ENCODE measurements at places on chromosomes 16 and 17.

DNA sequence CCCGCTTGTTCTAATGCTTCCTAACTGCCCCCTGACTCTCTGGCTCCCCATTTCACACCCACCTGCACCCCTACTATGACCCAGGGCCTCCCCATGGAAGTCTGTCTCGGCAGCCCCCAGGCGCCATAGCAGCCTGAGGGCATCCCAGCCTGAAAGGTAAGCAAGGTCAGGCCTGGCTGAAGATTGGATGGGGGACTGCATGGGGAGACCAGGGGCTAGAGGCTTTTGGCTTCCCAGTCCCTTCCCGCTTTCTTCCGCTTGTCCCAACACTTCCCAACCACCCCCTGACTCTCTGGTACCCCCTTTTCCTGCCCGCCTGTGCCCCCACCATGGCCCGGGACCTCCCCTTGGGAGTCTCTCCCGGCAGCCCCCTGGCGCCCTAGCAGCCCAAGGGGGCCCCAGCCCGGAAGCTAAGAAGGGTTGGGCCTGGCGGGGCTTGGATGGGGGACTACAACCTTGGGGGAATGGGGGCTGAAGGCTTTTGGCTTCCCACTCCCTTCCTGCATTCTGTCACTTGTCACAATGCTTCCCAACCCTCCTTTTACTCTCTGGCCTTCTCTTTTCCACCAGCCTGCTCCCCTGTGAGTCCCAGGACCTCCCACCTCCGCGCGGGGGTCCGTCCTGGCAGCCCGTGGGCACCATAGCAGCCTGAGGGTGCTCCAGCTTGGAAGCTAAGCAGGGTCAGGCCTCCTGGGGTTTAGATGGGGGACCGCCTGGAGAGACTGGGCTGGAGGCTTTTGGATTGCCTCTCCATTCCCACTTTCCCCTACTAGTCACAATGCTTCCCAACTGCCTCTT lies 2288.4 kb downstream of the TP53TG3F start:
- no peak for DNase-seq

DNA sequence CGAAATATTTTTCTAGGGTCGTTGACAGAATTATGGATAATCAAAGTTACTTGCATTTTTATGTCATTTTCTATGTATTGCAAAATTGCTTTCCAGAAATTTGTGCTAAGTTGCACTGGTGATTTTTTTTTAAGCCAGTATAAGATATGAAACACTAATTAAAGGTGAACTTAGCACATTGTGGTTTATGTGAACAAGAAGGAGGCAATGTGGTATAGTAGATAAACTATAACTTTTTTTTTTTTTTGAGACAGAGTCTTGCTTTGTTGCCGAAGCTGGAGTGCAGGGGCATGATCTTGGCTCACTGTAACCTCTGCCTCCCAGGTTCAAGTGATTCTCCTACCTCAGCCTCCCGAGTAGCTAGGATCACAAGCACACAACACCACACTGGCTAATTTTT lies 13.2 kb downstream of the DGKE start:
- DNase-seq = no peak

DNA sequence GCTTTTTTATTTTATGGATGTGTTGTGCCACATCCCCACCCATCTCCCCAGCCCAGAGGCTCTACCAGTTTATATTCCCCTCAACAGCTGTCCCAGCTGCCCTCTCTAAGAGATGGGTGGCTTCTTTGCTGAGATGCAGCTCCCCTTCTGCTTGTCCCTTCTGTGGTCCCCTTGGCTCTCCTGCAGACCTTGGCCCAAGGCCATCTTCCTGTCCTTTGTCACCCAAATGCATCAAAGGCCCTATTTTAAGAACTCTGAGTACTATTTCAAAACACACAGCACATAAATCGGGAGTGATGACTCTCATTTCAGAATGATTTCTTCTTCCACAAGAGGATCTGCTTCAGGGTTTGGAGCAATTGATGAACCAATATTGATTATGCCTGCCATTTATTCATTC lies 85.3 kb downstream of the SPACA3 start:
- no peak for DNase-seq

- DNase-seq = peak; percentile 75
Observed at GRCh38 chr17:4579678-4580077, 4.7 kb upstream of the SMTNL2 start.

DNA sequence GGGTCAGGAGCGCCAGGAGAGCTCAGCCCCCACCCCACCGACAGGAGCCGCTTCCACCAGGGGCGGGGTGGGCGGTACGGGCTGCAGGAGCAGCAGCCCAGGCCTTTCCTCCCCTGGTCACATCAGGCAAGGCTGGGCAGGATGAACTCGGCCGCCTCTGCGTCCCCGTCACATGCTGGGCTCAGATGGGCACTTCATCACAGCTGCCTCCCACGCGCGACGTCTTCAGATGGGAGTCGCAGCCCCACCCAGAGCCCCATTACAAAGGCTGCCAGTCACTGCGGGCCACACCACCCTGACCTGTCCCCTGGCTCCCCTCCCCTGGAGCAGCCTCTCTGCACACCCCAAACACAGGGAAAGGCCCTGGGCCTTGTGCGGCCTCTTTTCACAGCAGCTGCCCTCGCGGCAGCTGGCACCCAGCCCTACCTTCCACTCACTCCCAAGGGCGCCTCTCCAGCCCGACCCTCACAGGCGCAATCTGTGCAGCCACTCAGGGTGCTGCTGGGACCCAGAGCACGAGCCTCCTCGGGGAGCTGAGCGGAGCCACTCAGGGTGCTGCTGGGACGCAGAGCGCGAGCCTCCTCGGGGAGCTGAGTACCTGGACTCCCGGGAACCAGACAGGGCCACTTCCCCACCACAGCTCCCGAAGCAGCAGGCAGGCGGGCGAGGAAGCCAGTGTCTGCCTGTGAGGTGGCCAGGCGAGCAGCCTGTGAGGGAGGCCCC lies 4.7 kb downstream of the ZNF598 start:
- DNase-seq = no peak

DNA sequence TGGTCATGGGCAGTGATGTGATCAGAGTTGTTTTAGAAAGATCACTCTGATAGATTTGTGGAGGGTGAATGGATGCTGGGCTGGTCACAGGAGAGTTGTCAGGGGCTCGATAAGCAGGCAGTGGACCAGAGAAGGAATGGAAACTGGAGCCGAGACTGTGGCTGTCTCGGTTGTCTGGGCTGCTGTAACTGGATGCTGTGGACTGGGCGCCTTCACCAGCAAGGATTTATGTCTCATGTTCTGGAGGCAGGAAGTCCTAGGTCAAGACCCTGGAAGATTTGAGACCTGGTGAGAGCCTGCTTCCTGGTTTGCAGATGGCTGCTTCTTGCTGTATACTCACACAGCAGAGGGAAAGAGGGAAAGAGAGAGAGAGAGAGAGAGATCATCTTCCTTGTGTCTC lies 203.6 kb downstream of the HS3ST4 start:
- DNase-seq = no peak

DNA sequence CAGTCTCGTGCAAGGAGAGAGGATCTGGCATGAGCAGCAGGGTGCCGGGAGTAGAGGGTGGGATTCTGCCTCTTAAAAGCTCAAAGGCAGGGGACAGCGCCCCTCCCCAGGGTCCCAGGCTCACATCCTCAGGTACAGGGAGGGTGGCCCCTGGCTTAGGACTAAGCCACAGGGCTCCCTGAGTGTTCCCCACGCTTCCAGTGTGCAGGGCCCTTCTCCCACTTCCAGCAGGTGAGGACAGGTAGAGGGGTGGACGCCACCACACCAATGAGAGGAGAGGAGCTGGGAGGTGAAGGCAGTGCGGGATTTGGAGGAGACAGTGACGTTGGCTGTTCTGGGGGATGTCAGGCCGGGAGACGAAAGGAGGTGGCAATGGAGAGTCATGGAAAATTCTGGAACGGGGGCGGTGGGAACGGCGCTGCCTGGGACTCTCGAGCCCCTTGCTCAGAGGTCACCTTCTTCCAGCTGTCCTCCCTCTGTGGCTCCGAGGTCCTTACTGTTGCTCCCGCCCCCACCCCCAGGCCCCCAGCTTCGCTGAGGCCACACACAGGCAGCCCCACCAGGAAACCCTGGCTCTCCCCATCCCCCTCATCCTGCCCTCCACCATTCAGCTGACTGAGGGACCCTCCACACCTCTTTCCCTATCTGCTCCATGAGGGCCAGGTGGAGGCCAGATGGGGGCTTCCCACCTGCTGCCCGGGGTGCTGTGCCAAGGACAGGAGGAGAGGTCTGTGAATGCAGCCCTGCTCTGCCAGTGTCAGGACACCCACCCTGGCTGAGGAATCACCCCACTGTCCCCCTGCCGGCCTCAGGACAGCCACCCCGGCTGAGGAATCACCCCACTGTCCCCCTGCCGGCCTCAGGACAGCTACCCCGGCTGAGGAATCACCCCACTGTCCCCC lies 57.7 kb upstream of the ACSF3 start:
- no peak for DNase-seq

DNA sequence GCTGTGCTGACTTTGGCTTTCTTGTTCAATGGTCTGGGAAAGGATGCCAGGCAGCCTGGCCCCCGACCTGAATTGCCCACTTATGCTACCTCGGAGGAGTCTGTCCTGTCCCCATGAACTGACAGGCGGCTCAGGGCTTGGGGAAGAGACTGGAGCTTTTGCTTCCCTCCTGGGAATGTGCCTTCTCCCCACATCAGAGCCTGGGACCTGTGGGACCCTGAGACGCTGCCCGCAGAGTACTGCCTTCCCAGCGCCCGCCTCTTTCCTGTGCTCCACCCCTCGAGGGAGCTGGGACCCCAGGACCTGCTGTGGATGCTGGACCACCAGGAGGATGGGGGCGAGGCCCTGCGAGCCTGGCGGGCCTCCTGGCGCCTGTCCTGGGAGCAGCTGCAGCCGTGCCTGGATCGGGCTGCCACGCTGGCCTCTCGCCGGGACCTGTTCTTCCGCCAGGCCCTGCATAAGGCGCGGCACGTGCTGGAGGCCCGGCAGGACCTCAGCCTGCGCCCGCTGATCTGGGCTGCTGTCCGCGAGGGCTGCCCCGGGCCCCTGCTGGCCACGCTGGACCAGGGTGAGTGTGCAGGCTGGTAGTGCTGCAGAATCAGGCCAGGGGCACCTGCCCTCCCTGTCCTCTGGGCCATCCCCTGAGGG lies 18.5 kb downstream of the FCSK start:
- DNase-seq = no peak

GRCh38 chr17:62121025-62121730 lies 56.1 kb upstream of the MED13 start:
- DNase-seq = no peak

DNA sequence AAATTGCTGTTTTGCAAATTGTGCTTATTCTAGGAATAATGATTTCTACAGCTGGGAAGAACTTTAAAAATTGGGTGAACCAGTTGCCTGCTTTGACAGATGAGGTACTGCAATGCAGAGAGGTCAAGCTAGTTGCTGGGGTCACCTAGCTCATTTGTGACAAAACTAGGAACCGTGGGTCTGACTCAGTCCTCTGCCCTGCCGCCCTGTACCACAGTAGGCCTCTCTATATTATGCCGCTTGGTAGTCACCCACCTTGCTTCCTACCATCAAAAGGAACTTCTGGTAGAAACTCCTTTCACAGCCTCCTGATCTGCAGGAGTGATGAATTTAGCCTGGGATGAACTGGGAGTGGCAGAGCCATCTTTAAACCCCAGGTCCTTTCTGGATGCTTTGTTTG lies 105.7 kb downstream of the PITPNC1 start:
- no peak for DNase-seq

GRCh38 chr16:15418206-15418605 lies 16.2 kb upstream of the BMERB1 start:
- no peak for DNase-seq

GRCh38 chr16:79165506-79165905 lies 435.0 kb downstream of the MAF start:
- no peak for DNase-seq

DNA sequence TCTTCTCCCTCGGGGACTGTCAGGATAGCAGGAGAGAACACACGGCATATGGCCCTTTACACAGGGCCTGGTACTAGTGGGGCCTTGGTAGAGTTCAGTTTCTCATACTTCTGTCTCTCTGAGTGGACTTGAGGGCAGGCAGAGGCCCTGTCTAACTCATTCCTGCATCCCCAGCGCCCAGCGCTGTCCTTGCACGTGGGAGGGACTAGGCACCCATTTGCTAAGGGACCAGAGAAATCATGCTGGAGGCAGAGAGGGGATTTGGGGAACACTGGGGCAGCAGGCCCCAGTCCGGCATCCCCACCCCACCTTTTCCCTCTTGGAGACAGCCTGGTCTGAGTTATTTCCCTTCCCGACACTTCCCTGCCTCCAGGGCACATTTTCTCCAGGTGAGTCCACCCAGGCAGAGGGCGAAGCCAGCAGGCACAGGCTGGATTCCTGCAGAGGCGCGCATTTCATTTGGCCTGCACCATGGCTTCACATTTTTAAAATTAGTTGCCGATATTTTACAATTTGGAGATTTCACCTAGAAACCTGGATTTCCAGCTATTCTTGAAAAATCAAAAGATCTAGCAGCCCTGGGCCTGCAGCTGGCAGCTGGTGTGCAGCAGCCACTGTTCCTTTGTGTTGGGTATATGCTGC lies 9.7 kb upstream of the NKD1 start:
- peak; percentile 78 for DNase-seq

GRCh38 chr16:72821185-72821950 lies 226.6 kb downstream of the ZFHX3 start:
- no peak for DNase-seq

DNA sequence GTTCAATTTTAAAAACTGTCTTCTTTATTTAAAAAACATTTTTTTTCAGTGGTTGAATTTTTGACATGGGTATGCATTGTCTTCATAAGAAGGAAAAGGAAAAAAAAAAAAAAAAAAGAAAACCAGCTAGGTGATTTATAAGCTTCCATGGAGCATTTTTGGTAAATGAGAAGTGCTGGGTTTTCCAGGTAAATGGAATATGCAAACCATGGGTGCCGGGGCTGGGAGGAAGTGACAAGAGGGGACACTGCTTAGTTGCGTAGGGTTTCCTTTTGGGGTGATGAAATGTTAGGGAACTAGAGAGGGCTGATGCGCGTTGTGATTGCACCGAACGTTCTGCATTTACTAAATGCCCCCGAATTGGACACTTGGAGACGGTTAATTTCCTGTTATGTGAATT lies 217.4 kb upstream of the FOXF1 start:
- DNase-seq = no peak

DNA sequence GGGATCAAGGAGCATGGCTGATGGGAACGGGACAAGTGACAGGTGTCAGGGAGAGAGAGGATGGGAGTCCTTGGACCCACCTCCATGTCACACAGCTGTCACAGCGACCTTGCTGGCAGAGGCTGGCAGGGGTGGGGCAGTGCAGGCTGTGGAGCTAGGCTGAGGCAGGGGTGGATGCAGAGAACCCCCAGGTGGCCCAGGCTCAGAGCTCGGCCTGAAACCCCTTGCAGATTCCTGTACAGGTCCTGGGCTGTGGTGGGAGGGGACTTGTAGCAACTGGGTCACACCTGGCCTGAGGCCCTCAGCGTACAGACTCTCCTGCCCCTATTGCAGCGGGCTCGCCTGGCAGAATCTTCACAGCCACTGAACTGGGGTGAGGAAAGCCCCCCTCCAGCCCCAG lies 174.1 kb downstream of the NTN1 start:
- no peak for DNase-seq

- peak; percentile 48 for DNase-seq
Observed at GRCh38 chr17:79970576-79971068, 65.0 kb downstream of the TBC1D16 start.

DNA sequence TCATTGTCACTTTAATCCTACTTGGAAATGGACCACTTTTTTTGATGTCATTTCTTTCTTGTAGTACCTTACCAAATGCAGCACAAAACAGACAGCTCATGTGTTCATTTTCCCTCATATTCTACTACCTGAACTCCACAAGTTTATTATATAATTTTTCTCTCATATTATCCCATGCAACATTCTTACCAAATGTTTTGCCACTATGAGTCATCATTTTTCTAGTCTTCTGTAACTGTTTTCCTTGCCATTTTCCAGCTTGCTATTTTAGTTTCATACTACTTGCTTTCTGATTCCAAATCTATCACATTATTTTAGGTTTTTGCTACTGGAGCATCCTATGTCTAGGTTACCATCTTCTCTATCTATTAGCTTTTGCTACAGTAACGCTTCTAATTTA lies 332.7 kb downstream of the ZFHX3 start:
- DNase-seq = peak; percentile 16
